ENCODE measurements at places on chromosomes 1 and 21. TPM values are rescaled to one million over a fixed set of nuclear protein-coding genes. Genes with fewer than 3 reads are reported as not detected.

Gene FLG
- not detected for total RNA-seq

Gene S100A4
- 609 TPM for total RNA-seq

Gene HAPLN2
- not detected for total RNA-seq

Gene NUDT17
- 3.0 TPM for total RNA-seq

Gene RABGAP1L
- 229 TPM for total RNA-seq

Gene SMG7
- 62.4 TPM for total RNA-seq

Gene NTNG1
- total RNA-seq = 1.5 TPM

Gene ADCY10
- total RNA-seq = not detected

Gene KRTAP20-2
- total RNA-seq = not detected

Gene S100A7A
- not detected for total RNA-seq

Gene CLIC6
- total RNA-seq = 12.8 TPM

Gene OR14K1
- total RNA-seq = not detected

Gene LRP8
- 11.3 TPM for total RNA-seq

Gene AVPR1B
- not detected for total RNA-seq

Gene DUSP12
- total RNA-seq = 17.4 TPM

Gene CHD5
- total RNA-seq = 1.0 TPM

Gene CDC42SE1
- 96.3 TPM for total RNA-seq

Gene GSTM1
- not detected for total RNA-seq

Gene DNAJC8
- 53.4 TPM for total RNA-seq

Gene ZNF593OS
- not detected for total RNA-seq

Gene HES3
- total RNA-seq = not detected

Gene SLAMF9
- not detected for total RNA-seq

Gene CFAP45
- 9.1 TPM for total RNA-seq

Gene ITLN2
- total RNA-seq = 41.9 TPM

Gene SLC19A1
- total RNA-seq = 48.9 TPM

Gene SPATA45
- total RNA-seq = not detected

Gene AKNAD1
- not detected for total RNA-seq

Gene IL22RA1
- 0.15 TPM for total RNA-seq

Gene TNNI3K
- 0.72 TPM for total RNA-seq

Gene CFHR2
- total RNA-seq = 0.40 TPM

Gene RUNX1
- total RNA-seq = 62.2 TPM

Gene LCE1F
- total RNA-seq = not detected

Gene MAP3K7CL
- 7.9 TPM for total RNA-seq

Gene PROX1
- total RNA-seq = 3.1 TPM

Gene TNNT2
- total RNA-seq = 8.3 TPM

Gene ETV3L
- not detected for total RNA-seq

Gene OR2L3
- not detected for total RNA-seq

Gene SPATA1
- total RNA-seq = 1.5 TPM

Gene MAP3K21
- 11.9 TPM for total RNA-seq

Gene EMC1
- 45.1 TPM for total RNA-seq

Gene DHRS3
- total RNA-seq = 126 TPM

Gene KAZN
- 30.0 TPM for total RNA-seq

Gene KLF17
- 0.30 TPM for total RNA-seq

Gene PYHIN1
- 14.2 TPM for total RNA-seq

Gene CDCP2
- total RNA-seq = not detected

Gene CASQ2
- 0.44 TPM for total RNA-seq

Gene GABRD
- total RNA-seq = not detected

Gene PTGER3
- total RNA-seq = 0.44 TPM

All from upper lobe of left lung (tissue), 6 donors.